ENCODE measurements at places on chromosomes 3 and 15.

DNA sequence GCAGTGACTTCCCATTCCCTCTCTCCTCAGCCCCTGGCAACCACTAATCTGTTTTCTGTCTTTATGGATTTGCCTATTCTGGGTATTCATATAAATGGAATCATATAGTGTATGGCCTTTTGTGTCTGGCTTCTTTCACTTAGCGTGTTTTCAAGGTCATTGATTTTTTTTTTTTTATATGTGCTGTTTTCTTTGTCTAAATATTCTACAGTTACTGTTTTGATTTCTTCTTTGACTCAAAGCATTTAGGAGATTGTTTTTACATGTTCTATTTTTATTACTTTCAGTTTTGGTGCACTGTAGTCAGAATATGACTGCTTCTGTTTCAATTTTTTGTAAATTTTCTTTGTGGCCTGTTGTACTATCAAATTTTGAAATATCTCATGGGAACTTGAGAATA, 71.9 kb upstream of the RNU6-1 start:
- no peak for DNase-seq
- H3K36me3 ChIP-seq: no peaks in the 10 kb centered on the region

GRCh38 chr3:27680517-27681246, 41.4 kb downstream of the EOMES start:
- peak overlapping the region; percentile 95 for H3K27ac ChIP-seq
- peaks cover 10% of the 10 kb centered on the region for H3K4me1 ChIP-seq
- H3K4me3 ChIP-seq: peak overlapping the region; percentile 57
- DNase-seq: no peak
- H3K27me3 ChIP-seq: no peaks in the 10 kb centered on the region
- no peaks in the 10 kb centered on the region for H3K36me3 ChIP-seq

DNA sequence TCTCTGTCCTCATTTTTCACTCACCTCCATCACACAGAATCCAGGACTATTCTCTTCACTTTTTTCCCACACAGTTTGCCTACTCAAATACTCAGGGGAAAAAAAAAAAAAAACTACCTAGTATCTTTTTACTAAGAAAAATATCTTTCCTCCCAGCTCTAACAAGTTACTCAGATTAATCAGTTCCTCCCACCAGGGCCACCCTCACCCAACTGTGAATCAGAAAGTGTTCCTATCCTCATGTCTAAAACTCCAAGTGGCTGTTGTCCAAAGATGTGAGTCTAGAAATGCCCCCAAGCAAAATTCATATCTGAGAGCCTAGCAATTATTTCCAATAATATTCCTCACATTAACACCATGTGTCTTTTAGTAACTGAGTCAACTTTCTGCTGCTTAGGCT, 268.0 kb downstream of the ERC2 start:
- peaks cover 8% of the 10 kb centered on the region for H3K27me3 ChIP-seq
- peaks cover 26% of the 10 kb centered on the region for H3K4me1 ChIP-seq
- no peak overlapping the region for H3K4me3 ChIP-seq
- H3K27ac ChIP-seq: peak overlapping the region; percentile 10

GRCh38 chr3:190305406-190305805, 16.8 kb downstream of the CLDN1 start:
- no peak overlapping the region for H3K27ac ChIP-seq
- no peak overlapping the region for H3K4me3 ChIP-seq
- no peak for DNase-seq
- no peaks in the 10 kb centered on the region for H3K36me3 ChIP-seq
- peaks cover 13% of the 10 kb centered on the region for H3K4me1 ChIP-seq

DNA sequence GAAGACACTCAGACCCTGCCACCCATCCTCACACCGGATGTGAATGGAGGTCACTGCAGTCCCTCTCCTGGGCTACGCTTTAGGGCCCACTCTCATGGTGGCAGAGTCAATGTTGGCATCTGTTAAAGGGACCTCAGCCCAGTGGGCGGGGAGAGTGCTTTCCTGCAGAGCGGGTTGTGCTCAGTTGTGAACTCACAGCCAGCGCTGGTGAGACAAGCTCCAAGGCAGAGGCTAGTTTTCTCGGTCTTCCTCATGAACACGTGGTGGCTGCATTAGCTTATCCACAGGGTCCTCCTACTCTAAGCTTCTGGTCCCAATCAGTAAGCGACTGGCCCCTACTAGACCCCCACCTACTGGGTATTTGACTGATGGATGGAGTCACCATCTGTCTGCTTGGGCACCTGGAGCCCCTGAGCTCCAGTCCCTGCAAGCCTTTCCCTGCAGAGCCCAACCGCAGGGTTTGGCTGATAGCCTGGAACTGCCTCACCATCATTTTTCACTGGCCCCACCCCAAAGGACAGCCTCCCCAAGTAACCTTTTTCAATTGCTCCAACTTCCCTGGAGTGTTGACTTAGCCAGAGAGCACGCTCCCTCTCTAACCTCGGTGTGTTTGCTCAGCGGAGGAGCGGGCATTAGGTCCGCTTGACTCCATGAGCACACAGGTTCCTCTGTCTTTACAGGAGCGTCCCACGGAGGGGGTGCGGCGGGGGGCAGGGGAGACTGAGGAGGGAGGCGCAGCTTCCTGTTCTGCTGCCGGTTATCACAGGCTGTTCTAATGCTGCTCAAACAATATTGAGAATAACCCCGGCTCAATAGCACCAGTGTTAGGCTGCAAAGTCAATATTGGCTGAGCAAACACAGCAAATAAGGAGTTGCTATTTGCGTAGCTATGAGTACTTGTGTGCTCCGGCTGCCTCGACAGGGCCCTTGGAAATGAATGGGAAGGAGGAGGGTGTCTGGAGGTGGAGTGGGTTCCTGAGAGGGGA, 141.7 kb downstream of the RPLP1 start:
- DNase-seq: peak; percentile 53
- H3K4me3 ChIP-seq: no peak overlapping the region
- no peaks in the 10 kb centered on the region for H3K36me3 ChIP-seq
- peaks cover 27% of the 10 kb centered on the region for H3K4me1 ChIP-seq
- H3K27me3 ChIP-seq: peaks cover 17% of the 10 kb centered on the region

DNA sequence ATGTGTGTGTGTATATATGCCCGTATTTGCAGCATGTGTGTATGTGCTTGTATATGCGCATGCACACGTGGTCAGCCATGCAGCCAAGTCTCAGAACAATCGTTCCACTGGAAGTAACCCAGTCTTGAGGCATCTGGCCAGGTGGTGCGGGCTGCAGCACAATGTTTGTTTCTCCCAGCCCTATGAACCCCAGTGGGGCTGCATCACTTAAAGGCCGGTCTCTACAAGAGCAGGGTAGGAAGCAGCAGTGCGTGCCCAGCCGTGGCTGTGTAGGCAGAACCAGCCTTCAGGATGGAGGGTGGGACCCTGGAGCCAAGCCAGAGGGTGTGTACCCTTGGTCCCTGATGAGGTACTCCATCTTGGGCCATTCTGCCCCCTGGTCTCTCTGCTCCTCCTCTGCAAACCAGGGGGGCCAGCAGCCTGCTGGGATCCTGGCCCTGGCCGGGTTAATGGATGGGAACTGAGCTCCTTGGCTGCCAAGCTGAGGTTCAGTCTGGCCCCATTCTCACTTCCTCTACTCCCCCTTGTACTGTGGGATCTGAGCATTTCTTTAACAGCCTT, 11.8 kb downstream of the KLF13 start:
- H3K4me3 ChIP-seq: no peak overlapping the region
- peak overlapping the region; percentile 80 for H3K27ac ChIP-seq
- no peaks in the 10 kb centered on the region for H3K27me3 ChIP-seq
- no peaks in the 10 kb centered on the region for H3K36me3 ChIP-seq

DNA sequence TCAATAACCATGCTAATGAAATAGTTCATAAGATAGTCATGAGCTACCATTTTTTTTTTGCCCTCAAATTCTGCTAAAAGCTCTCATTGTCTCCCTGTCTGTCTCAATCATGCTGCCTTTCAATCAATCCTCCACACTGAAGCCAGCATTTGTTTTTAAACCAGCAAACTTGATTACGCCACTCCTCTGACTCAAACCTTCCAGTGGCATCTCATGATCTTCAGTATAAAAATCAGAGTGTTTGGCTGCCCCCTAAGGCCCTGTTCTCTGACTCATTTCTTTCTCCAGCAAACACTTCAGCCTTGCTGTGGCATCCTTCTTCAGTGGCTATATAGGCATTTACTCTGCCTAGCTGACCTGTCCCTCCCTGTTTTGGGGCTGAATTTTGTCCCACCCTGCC, 36.0 kb upstream of the EOMES start:
- H3K36me3 ChIP-seq: no peaks in the 10 kb centered on the region
- no peak overlapping the region for H3K27ac ChIP-seq
- no peak overlapping the region for H3K4me3 ChIP-seq
- no peaks in the 10 kb centered on the region for H3K4me1 ChIP-seq

DNA sequence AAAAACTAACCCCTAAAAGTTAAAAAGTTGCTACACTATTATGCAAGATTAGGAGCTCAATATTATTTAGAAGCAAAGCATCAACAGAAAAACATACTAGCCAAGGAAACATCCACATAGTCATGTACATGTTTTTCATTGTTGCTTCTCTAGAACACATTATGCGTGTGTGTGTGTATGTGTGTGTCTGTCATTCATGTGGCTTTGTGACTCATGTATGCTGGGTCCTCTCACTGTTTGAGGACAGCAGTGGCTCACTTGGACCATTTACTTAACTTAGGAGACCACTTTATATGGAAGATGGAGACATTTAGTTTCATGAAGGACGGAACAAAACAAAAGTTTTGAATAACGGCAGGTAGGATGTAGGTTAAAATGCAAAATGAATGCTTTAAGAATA, 219.4 kb upstream of the THBS1 start:
- H3K27ac ChIP-seq: no peak overlapping the region
- no peak overlapping the region for H3K4me3 ChIP-seq
- no peak for DNase-seq
- H3K4me1 ChIP-seq: peaks cover 65% of the 10 kb centered on the region
- H3K36me3 ChIP-seq: no peaks in the 10 kb centered on the region

All from mesothelial cell of epicardium (in vitro differentiated cells).